Cardiac septum (tissue), 1 donor: ENCODE measurements at places on chromosomes 6 and 20.
A peak's percentile ranks its signal among the peaks of the same experiment; 100 is the strongest.

DNA sequence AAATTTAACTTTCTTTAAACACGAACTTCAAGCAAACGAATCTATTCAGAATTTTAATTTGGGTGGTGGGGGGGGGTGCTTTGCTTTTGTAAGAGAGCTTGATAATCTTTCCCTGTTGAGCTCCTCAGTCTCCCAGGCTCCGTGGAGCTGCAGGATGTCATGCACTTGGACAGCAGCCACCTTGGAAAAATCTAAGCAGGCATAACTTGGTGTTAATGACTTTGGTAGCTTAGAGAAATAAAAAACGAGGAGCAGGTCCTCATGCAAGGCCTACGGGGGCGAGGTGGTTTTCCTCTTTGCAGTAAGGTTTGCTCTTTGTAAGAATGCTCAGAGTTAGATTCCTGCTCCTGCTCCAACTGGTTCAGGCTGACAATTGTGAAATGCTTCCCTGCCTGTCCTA, 102.3 kb downstream of the EDN1 start:
- no peak for DNase-seq

DNA sequence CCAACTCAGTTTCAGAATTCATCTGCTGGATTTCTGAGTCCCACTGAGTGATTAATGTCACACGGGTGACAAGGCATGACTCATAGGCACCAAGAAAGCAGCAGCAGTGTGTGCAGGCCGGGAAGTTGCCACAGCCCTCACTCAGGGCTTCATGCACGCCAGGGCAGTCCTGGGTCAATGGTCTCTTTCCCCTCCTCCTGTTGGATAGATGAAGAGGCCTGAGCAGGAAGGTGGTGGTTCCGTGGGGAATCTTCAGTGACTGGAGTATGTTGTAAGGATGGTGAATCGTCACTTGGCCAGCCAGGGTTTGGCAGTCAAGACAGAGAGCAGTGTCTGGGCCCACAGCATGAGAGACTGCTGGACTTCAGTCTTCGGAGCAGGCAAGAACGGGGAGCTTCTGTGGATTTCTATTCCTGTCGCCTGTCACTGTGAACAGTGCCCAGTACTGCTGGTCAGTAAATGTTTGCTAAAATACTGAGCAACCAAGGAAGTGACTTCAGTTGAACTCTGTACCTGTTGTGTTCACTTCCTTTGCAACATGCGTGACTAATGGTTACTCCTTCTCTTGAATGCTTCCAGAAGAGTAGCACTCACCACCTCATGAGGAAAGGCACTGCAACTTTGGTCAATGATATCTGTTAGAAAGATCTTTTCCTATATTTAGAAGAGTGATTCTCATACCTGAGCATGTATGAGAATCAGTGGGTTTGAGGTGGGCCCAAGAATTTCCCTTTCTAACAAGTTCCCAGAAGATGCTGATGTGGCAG, 62.0 kb upstream of the CD93 start:
- peak; percentile 89 for DNase-seq

GRCh38 chr6:21327326-21328112, 266.0 kb upstream of the SOX4 start:
- DNase-seq = no peak

- DNase-seq = peak; percentile 68
Measured at GRCh38 chr6:170038251-170038650, 252.6 kb downstream of the DLL1 start.

DNA sequence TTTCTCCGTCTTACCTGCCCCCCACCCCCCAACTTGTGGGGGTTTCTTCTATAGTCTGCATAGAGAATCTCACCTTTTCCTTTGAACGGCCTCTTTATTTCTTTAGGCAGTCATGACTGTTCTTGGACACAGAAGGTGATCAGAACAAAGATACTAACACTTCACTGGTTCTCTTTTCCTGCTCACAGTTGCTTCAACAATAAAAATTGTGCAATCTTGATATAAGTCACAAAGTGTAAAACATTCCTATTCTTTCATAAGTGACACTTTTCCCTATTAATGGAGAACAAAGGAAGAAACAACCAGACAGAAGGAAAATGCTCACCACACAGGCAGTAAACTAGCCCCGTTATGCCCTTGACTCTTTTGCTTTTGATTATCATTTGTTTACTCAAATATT, 238.4 kb upstream of the QKI start:
- DNase-seq = no peak
